ENCODE measurements at places on chromosomes 2 and 18.

GRCh38 chr2:222424276-222424728 is at the start of gene SGPP2:
Gene SGPP2 (plus strand): TSS chr2:222424543. CDS start chr2:222424603, 60 bp downstream.
- DNase-seq: no peak

GRCh38 chr18:34957864-34958259 is 83.4 kb upstream of the MAPRE2 start:
- no peak for DNase-seq

- DNase-seq: no peak
Observed at GRCh38 chr2:142315346-142315745, 184.5 kb upstream of the LRP1B start.

GRCh38 chr2:109387778-109388469 is 225.8 kb downstream of the SEPTIN10 start:
- DNase-seq: no peak

- DNase-seq: no peak
Observed at GRCh38 chr2:144683966-144684365, 164.0 kb upstream of the ZEB2 start.

DNA sequence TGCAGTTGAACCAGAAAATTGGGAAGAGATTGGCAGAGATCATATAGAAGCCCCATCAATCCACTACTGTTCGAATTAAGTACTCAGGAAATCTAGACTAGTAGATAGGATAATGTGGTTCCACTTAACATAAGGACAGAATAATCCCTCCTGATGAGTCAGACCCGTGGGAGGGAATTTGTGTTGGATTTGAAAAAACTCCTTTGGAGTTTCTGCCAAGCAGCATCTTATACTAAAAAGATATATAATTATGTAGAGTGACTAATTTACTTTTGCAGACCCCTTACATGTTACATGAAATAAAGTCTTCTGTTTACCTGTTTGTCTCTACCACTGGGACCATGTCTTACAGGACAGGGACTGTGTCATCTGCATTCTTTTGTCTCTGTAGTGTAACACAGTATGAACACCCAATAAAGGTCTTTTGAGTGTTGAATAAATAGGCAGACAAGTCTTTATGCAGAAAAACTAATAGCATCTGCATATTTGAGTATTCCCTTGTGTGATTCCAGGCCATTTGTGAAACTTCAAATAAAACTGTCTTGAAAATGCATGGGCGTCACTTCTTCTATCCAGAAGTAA is 122.6 kb upstream of the DNAJC10 start:
- DNase-seq: no peak

Measured in NCI-H2029 (cell line).